ENCODE measurements at places on chromosomes 2 and 18. TPM values are rescaled to one million over a fixed set of nuclear protein-coding genes. Genes with fewer than 3 reads are reported as not detected.

Gene WIPF1
- total RNA-seq, result 264 TPM

Gene SCN7A
- not detected for total RNA-seq

Gene TDRD15
- not detected for total RNA-seq

Gene PSMA8
- total RNA-seq, result 0.27 TPM

DNA sequence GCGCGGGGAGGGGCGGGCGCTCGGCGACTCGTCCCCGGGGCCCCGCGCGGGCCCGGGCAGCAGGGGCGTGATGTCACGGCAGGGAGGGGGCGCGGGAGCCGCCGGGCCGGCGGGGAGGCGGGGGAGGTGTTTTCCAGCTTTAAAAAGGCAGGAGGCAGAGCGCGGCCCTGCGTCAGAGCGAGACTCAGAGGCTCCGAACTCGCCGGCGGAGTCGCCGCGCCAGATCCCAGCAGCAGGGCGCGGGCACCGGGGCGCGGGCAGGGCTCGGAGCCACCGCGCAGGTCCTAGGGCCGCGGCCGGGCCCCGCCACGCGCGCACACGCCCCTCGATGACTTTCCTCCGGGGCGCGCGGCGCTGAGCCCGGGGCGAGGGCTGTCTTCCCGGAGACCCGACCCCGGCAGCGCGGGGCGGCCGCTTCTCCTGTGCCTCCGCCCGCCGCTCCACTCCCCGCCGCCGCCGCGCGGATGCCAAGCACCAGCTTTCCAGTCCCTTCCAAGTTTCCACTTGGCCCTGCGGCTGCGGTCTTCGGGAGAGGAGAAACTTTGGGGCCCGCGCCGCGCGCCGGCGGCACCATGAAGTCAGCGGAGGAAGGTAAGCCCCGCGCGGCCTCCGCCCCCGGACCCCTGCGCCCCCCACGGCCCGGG is at the start of gene NFATC1:
Gene NFATC1, plus strand, starts transcription at position 170 of the 644 bp plus-strand sequence. Its CDS starts 295 bp downstream, at position 465.
- H3K4me1 ChIP-seq, result peaks cover 56% of the 10 kb centered on the region
- DNase-seq, result peak; percentile 76
- H3K36me3 ChIP-seq, result no peaks in the 10 kb centered on the region
- H3K27me3 ChIP-seq, result peaks cover 3% of the 10 kb centered on the region
- H3K27ac ChIP-seq, result peak within 1 kb of the TSS; percentile 21

Gene UGGT1
- total RNA-seq, result 23.5 TPM

Gene ITGA6
- total RNA-seq, result 53.5 TPM

GRCh38 chr2:68689553-68690537 is 44.8 kb upstream of the ARHGAP25 start:
- no peak overlapping the region for H3K27ac ChIP-seq
- no peak for DNase-seq
- no peaks in the 10 kb centered on the region for H3K36me3 ChIP-seq
- peaks cover 2% of the 10 kb centered on the region for H3K4me1 ChIP-seq
- H3K4me3 ChIP-seq, result no peak overlapping the region

- no peak overlapping the region for H3K27ac ChIP-seq
- no peak overlapping the region for H3K4me3 ChIP-seq
- no peaks in the 10 kb centered on the region for H3K27me3 ChIP-seq
- DNase-seq, result no peak
Measured at GRCh38 chr2:196431076-196431475, 208.4 kb upstream of the CCDC150 start.

- H3K4me1 ChIP-seq, result no peaks in the 10 kb centered on the region
- H3K36me3 ChIP-seq, result no peaks in the 10 kb centered on the region
- H3K4me3 ChIP-seq, result no peak overlapping the region
- DNase-seq, result no peak
Measured at GRCh38 chr18:68054669-68055068, 538.1 kb upstream of the DSEL start.

- H3K27ac ChIP-seq, result no peak overlapping the region
- no peak overlapping the region for H3K4me3 ChIP-seq
- no peaks in the 10 kb centered on the region for H3K27me3 ChIP-seq
- DNase-seq, result no peak
- no peaks in the 10 kb centered on the region for H3K36me3 ChIP-seq
- no peaks in the 10 kb centered on the region for H3K4me1 ChIP-seq
Measured at GRCh38 chr2:31171142-31171541, 32.9 kb upstream of the GALNT14 start.

GRCh38 chr2:187445051-187445450 is 3.0 kb downstream of the CALCRL start:
- no peaks in the 10 kb centered on the region for H3K27me3 ChIP-seq
- no peaks in the 10 kb centered on the region for H3K36me3 ChIP-seq
- no peaks in the 10 kb centered on the region for H3K4me1 ChIP-seq
- no peak overlapping the region for H3K27ac ChIP-seq
- no peak for DNase-seq

DNA sequence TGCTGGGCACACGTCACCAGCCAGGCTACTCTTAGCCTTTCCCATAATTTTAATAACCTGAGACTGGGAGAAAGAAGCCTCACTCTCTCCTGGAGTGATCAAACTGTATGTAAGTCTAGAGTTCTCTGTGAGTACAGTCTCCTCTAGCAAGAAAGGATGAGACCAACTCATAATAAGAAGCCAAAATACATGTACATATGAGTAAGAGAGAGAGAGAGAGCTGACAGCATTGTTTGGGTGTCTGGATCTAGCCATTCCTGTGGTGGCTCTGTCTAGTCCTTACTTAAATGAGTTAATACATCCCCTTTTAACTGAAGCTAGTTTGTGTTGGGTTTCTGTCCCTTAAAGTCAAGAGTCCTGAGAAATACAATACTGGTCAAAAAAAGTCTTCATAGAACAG is 26.0 kb upstream of the ANXA4 start:
- no peaks in the 10 kb centered on the region for H3K27me3 ChIP-seq
- no peak overlapping the region for H3K27ac ChIP-seq

DNA sequence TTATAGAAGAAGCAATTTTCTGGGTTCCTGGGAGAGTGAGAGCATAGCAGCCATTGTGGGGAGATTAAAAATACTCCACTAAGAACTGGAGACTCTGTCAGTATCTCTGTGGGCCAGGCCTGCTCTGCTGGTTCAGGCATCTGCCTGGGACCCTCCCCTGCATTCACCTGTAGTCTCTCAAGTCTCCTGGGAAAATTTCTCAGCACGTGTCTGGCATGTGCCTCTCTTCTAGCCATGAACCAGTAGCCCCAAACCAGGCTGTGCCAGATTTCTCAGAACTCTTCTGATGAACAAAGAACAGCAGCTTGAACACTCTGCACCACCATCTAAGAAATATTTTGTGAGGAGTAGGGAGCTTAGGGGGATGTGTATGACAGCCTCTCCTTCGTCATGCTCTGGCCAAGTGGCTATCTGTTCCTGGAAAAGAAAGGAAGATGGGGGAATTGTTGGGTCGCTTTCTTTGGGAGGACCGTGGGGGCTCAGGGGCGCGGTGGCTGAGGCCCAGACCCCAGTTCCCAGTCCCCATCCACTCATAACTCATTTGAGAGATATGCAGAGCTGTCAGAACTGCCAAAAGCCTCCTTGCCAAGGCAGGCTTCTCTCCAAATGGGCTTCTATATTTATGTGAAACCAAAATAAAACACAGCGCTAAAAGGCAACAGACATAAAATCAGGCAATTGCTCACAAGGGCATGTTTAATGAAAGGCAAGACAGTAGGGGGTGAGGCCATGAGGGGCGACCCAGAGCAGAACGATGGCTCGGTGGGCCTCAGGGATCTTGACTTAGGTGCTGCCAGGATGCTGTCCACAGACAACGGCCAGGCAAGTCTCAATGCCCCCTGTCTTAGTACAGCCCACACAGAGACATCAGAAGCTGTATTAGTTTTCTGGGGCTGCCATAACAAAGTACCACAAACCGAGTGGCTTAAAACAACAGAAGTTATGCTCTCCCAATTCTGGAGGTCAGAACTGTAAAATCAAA is 114.7 kb upstream of the TNP1 start:
- no peak overlapping the region for H3K4me3 ChIP-seq
- no peak overlapping the region for H3K27ac ChIP-seq
- no peaks in the 10 kb centered on the region for H3K36me3 ChIP-seq
- H3K4me1 ChIP-seq, result no peaks in the 10 kb centered on the region
- H3K27me3 ChIP-seq, result no peaks in the 10 kb centered on the region

Gene CXCR1
- total RNA-seq, result 0.08 TPM

Gene SMIM21
- not detected for total RNA-seq

Gene ICA1L
- total RNA-seq, result 1.5 TPM

DNA sequence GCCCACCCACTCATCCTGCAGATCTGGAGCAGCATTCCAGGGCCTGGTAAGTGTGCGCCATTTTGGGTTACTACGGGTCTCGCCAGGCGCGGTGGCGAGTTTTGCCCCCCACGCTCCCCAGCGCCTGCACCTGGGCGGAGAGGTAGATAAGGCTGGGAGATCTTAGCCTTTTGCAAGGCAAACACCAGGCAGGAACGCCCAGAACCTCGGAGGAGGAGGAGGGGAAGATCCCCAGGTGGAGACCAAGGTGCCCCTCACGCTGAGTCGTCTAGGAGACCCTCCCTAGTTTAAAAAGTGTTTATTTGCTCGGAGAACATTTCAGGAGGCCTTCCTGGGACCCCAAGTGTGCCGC is 365 bp upstream of the RAMP1 start:
- no peak overlapping the region for H3K27ac ChIP-seq
- DNase-seq, result no peak
- H3K4me3 ChIP-seq, result no peak overlapping the region
- H3K27me3 ChIP-seq, result peaks cover 45% of the 10 kb centered on the region

DNA sequence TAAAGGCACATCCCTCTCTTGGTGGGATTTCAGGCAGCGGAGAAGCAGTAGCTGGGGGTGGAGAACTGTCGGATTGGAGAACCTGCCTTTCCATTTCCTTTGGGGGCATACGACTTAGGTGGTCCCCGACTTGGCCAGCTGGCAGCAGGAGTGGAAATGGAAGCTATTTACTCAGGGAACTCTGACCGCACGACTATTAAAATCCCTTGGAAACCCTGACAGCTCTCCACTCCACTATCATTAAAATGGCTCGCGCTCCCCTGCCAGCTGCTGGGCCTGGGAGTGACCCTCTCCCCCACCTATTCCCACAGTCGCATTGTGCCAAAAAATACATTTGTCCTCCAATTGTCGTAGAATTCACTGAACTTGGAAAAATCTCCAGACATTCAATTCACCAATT is 77.7 kb upstream of the APCDD1 start:
- H3K4me3 ChIP-seq, result no peak overlapping the region
- DNase-seq, result no peak

GRCh38 chr2:134146620-134147019 is 107.3 kb upstream of the MGAT5 start:
- H3K4me3 ChIP-seq, result no peak overlapping the region
- peaks cover 19% of the 10 kb centered on the region for H3K36me3 ChIP-seq
- H3K4me1 ChIP-seq, result peaks cover 40% of the 10 kb centered on the region

DNA sequence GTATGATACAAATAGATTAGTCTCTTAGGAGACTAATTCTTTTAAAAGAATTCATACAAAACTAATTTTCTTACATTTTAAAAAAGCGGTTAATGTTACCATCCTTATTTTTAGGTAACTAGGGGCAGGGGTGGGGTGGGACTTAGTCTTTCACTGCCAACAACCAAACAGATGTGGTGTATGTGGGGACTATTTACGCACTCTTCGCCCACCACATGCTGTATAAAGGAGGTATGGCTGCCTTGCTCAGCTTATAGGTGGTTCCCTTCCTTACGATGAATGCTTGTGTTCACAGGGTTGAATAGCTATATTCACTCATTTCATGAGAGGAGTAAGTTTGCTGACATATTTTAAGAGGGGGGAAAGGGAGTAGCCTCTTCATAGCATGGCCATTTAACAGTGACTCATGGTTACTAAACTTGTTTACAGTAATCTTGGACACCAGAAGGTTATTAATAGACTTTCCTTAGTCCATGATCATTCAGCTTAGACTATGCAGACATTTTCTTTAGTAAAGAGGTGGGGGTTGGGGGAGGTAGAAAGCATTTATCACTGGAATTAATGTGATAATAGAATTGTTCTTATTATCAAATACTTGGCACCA is 61.8 kb downstream of the CAB39 start:
- no peak overlapping the region for H3K4me3 ChIP-seq
- DNase-seq, result no peak
- H3K27ac ChIP-seq, result no peak overlapping the region

DNA sequence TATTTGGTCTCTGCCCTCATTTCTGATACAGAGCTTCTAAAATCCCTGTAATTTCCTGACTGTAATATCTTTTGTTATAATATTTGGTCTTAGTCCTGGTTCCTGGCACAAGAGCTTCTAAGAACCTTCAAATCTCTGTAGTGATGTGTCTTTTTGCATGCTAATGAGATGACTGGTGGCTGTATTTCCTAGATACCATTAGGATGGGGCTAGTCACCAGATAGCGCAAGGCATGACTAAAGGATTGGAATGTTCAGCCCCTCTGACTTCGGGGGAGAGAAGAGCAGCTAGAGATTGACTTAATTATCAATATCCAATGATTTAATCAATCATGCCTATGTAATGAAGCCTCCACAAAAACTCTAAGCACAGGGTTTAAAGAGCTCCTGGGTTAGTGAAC is 620.8 kb upstream of the ACVR2A start:
- no peak overlapping the region for H3K4me3 ChIP-seq
- no peaks in the 10 kb centered on the region for H3K36me3 ChIP-seq
- no peak for DNase-seq
- no peaks in the 10 kb centered on the region for H3K4me1 ChIP-seq

GRCh38 chr2:8219631-8220355 is 462.1 kb upstream of the ID2 start:
- peaks cover 3% of the 10 kb centered on the region for H3K4me1 ChIP-seq
- no peak overlapping the region for H3K27ac ChIP-seq

DNA sequence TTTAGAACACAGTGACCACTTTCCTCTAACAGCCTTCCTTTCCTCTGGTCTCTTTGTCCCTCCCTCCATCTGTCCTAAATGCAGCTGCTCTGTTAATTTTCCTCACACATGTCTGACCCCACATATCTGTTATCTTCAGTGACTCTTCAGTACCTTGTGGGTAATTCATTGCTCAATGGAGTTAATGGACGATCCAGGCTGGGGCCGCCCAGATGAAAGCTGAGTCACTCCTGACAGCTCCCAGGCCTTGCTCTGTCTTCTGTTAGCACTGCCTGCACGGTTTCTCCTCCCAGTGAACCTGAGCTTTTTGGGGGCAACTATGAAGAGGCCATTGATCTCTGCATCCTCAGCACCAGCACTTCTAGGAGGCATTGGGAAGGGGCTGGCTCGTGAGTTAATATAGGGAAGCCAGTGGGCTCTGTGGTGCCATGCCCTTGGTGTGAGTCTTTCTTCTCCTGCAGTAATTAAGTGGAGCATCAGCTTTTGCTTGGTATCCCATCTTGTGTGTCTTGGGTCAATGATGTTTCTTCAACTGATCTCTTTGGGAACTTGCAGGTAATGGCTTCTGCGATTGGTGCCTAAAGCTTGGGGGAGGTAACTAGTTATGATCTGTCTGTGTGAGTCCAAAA is 67.3 kb downstream of the SNORC start:
- H3K4me1 ChIP-seq, result no peaks in the 10 kb centered on the region
- no peak for DNase-seq
- no peaks in the 10 kb centered on the region for H3K36me3 ChIP-seq
- H3K27ac ChIP-seq, result no peak overlapping the region

- H3K27me3 ChIP-seq, result no peaks in the 10 kb centered on the region
- H3K36me3 ChIP-seq, result no peaks in the 10 kb centered on the region
- no peak for DNase-seq
- H3K4me1 ChIP-seq, result no peaks in the 10 kb centered on the region
- no peak overlapping the region for H3K27ac ChIP-seq
- no peak overlapping the region for H3K4me3 ChIP-seq
Measured at GRCh38 chr2:121897335-121897970, 142.0 kb downstream of the TSN start.
